ENCODE measurements at places on chromosomes 4 and X. TPM values are rescaled to one million over a fixed set of nuclear protein-coding genes. Genes with fewer than 3 reads are reported as not detected.

The NSDHL gene
- total RNA-seq, result 26.0 TPM

The LRCH2 gene
- total RNA-seq, result 2.9 TPM

The PNMA5 gene
- not detected for total RNA-seq

The ADGRG4 gene
- 0.10 TPM for total RNA-seq

The BEX5 gene
- 3.0 TPM for total RNA-seq

The TGIF2LX gene
- not detected for total RNA-seq

The PSAPL1 gene
- 0.31 TPM for total RNA-seq

The PAK3 gene
- 1.1 TPM for total RNA-seq

The LRRC66 gene
- total RNA-seq, result 0.06 TPM

The HTR2C gene
- not detected for total RNA-seq

The SPANXN3 gene
- total RNA-seq, result not detected

The VCX gene
- not detected for total RNA-seq

The SMAD1 gene
- 21.6 TPM for total RNA-seq
